Activated T-helper 1 cell treated with anti-CD3 and anti-CD28 coated beads, Interleukin-2, amount 50 U/mL, for 16 hours (primary cell): ENCODE measurements at places on chromosomes 7 and 10.

GRCh38 chr10:48253970-48254657, 20.4 kb downstream of the FRMPD2 start:
- no peak for DNase-seq

DNA sequence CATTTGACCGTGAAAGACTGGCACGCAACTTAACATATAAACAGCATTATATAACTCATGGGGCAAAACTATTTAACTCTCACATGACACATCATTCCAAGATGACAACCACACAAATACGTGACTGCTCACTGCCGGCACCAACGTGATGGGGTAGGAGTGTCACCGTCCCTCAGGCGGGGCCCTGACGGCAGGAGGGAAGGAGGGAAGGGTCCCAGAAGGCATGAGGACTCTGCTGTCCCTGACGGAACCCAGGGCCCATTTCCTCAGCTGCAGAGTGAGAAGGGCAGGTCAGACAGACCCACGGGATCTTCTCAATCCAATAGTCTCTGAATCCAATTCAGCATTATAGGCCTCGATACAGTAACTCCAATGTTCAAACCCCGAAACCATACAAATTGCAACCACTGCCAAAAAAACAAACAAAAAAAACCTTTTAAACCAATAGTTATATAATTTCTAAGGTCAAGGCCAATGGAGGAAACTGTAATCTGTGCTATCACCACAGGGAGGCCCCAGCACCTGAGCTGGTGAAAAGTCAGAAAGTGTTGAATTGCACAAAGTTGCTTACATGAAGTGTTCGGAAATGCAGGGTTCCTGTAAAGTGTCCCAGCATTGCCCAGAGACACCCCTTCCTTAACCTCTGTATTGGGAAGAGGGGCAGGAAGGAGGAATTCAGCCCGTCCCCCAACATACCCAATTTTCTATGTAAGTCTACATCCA, 137.4 kb downstream of the TNS3 start:
- no peak for DNase-seq

DNA sequence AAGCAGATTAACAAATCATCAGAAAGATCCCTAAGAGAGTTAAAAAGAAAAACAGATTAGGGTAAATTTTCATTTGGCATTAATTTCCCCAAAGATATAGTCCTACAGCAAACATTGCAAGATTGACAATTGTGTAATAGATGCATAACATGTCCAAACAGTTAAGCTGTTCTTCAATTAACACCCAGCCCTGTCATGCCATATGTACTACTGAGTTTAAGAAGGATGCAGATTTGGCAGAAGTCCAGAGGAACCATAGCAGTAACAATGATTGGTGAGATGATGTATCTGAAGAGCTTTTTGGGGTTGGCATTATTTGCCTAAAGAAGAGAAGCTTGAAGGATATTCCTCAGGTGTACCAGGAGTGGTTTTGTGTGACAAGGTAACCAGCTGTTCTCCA, 287.6 kb downstream of the LRMDA start:
- no peak for DNase-seq

DNA sequence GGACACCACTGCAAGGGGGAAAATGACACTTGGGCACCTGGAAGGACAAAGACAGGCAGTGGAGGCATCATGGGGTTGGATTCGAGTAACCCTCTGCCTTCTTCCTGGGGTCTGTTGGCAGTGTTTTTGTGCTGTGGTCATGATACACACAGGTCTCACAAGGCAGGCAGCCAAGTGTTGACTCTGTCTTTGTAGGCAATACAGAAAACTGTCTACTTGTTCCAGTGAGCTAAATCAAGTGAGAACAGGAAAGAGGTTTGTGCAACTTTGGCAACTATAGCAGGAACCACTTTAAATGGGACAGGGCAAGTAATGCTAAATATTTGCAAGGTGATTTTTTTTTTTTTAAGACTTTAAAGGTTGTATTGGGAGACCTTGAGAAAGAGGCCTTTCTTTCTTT, 578.6 kb upstream of the GALNT17 start:
- DNase-seq = no peak

- no peak for DNase-seq
Observed at GRCh38 chr10:26331371-26331770, 106.8 kb upstream of the APBB1IP start.

DNA sequence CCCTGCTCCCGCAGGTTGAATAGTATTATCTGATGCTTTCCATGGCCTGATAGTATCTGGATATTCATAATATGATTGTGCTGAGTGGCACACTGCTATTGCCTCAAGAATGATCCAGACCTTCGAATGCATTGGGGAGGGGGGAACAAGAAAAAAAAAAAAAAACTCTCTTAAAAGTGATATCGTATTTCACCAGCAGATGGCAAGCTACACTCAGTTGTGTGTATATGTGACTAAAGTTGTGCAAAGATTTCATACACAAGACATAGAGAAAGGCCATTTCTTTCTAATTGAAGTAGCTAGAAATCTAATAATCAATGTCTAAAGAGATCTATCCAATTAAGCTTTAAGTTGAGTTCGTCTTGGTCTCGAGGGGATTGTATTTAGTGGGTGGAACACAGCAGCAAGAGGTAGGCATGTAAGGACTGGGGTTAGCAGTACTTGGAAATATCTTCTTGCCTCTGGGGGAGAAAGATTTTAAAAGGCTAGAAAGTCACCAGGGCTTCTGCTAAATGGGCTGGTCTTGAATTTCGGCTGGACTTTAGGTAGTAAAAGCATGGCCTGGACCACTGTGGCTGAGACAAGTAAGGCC, 15.3 kb downstream of the SFRP4 start:
- DNase-seq = no peak

- DNase-seq = no peak
Observed at GRCh38 chr7:104773796-104774195, 240.2 kb upstream of the KMT2E start.

DNA sequence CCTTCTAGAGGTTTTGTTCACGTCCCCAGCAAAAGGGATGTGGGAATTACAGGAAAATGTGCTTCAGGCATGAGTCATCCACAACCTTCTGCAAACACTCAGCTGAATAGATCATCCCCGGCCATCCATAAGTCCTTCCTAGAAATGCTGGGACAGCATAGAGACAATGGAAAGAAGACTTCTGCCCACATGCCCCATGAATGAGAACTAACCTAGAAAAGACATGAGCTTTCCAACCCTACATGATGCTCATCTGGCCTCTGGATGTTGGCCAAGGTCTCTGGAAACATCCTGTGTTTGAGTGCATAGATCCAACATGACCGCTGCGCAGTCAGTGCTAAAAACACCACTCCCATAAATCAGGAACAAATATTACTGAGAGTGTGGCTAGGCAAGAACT, 277.5 kb downstream of the PLXNA4 start:
- DNase-seq = no peak

- no peak for DNase-seq
Observed at GRCh38 chr10:107880185-107880584, 715.7 kb upstream of the SORCS1 start.

- DNase-seq = no peak
Observed at GRCh38 chr7:136303162-136303561, 326.0 kb upstream of the MTPN start.

GRCh38 chr7:47877336-47877735, 70.9 kb downstream of the PKD1L1 start:
- no peak for DNase-seq

DNA sequence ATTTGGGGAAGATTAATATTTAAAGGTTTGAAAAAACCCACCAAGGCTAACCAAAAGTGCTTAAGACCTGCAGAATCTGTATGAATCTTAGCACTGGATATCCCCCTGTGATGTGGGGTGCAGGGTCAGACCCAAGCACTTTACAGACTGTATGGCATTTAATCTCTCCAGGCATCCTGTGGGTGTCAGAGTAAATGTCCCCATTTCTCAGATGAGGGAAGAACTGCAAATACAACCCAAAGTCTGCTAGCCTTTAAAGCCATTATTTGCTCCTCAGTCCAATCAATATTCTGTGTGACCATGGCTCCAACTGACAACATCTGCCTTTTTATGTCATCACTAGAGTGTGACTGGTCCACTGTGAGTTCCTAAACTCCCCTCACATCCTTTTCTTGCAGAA, 10.0 kb upstream of the MBL2 start:
- DNase-seq = no peak

- DNase-seq = no peak
Observed at GRCh38 chr10:548238-548901, 141.1 kb downstream of the DIP2C start.

- peak; percentile 38 for DNase-seq
Observed at GRCh38 chr7:26156451-26157420, 4.7 kb downstream of the NFE2L3 start.

DNA sequence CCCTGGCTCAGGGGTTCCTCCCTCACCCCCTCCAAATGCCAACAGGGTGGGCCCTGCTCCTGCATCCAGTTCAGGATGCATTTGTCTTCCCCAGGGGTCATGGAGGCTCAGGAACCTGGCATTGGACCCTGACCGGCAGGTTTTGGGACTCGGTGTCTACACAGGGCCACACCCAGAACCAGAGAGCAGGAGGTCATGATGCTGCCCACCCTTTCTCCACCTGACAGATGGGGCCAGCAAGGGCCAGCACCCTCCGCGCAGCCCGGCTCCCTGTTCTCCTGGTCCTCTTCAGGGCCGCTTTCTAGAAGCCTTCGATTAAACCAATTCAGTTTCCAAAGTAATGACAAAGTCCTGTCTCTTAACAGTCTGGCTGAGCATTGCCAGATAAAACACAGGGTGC, 50.2 kb downstream of the CAMK2B start:
- no peak for DNase-seq

DNA sequence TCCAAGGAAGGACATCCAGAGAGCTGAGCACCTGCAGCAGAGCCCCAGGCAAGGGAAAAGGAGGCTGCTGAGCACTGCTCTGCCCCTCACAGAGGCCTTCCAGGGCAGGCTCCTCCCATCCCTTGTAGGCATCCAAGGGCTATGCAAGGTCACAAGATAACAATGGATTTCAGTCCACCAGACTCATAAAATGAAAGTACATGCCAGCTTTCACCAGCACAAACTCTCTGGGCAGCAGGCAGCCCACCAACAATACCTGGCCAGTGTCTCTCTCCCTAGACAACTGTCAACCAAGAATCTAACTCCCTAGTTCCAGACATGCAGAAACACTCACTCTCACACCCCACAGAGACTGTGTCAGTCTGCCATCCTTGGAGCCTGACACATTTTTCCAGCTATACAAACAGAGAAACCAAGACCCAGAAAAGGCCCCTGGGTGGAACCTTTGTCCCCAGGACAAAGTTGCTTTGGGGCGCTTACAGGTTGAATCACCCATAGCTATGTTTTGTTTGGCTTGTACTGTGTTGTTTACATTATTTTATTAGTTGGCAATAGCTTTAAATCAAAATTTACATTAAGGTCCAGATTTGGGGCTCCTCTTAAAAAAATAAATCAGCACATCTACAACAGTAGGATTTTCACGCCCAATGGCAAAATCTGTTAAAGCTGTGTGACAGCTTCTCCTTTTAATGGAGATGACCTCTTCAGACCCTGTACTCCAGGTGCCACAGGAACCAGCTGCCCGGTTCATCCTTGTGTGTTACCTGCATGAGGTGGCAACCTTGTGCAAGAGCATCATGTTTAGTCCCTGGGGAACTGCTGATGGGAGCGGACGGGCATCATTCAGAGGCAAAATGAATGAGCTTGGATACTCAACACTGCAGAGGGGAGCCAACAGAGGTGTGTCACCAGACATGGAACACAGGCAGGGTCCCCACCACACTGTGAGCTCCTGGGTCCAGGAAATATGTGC, 5.2 kb downstream of the GRID1 start:
- no peak for DNase-seq

DNA sequence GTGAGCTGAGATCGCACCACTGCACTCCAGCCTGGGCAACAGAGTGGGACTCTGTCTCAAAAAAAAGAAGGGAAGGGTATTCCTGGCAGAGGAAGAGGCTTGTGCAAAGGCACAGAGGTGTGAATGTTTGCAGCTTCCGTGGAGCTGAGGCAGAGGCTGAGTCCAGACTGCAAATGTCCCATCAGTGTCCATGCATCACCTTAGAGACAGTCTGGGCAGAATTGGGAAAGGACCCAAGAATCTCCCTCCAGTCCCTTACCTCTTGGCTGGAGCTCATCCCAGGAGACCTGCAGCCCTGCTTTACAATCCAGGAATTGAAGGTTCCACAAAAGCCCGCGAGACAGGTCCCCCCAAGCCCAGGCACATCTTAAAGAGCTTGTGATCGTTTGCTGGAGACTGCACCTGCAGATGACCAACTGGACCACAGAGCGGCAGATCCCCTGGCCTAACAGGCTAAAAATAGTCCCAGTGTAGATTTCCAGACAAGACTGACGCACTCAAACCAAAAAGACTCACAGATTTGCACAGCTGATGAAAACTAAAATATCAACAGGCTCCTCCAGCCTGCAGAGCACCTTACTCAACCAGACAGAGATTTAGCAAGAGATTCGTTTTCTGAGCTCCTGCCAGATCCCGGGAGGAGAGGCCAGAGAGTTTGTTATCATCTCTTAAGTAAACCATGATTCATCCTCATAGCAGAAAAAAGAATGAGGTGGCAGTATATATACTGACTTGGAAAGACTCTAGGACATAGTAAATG, 22.9 kb upstream of the NANOS1 start:
- no peak for DNase-seq

- no peak for DNase-seq
Observed at GRCh38 chr10:36880898-36881297, 244.5 kb upstream of the ANKRD30A start.

DNA sequence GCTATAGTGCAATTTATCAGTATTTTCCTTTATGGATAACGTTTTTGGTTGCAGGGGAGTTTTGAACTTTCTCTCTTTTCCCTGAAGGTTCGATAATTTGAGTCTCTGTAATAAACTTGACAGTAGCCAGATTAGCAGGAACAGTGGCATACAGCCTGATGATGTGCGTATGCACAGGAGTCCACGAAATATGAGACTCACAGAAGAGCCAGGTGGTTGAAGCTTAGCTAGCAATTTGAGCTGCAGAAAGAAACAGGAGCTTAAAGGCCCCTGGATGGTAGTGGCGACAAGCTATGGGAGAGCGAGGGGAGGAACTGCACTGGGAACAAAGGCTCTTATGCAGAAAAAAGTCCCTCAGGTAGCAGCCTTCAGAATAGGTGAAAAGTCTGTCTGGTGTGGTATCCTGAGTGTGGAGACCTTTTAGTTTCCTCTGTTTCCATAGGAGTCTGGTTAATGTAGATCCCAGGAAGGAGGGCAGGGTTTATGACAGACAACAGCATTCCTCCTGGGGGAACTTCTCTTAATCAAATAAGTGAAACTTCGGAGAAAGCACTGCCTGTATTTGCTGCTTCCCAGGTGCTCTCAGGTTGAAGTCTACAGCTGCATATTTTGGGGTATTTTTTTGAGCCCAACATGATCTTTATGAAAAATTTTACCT, 32.7 kb downstream of the FANK1 start:
- no peak for DNase-seq

DNA sequence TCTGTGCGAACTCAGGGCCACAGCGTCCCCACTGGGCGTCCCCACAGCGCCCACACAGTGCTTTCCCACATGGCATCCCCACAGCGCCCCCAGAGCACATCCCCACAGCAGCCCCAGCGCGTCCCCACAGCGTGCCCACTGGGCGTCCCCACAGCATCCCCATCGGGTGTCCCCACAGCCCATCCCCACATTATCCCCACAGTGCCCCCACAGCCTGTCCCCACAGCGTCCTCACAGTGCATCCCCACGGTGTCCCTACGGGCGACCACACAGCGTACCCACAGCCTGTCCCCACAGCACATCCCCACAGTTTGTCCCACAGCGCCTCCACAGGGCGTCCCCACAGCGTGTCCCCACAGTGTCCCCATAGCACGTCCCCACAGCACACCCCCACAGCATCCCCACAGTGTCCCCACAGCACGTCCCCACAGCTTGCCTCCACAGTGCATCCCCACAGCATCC, 131.6 kb downstream of the ACTR3B start:
- no peak for DNase-seq
